ENCODE measurements at places on chromosomes 7 and 10. TPM values are rescaled to one million over a fixed set of nuclear protein-coding genes. Genes with fewer than 3 reads are reported as not detected.
A peak's percentile ranks its signal among the peaks of the same experiment; 100 is the strongest.

DNA sequence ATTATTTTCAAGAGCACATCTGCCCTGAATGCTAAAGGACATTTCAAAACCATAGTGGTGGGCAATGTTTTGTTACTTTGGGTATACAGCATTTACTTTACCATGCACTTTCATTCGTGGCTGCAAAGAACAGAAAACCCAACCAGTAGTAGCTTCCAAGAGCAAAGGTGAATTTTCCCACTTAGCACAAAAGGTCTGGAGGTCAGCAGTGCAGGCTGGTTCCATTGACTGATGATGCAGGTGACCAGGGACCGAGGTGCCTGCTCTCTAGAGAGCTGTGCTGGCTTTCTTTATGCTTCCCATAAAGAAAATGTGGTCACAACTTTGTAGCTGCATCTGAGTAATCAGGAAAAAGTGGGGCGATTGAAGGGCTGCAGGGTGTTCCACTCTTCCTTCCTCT, 240.0 kb downstream of the BICC1 start:
- H3K27me3 ChIP-seq: no peaks in the 10 kb centered on the region
- no peaks in the 10 kb centered on the region for H3K4me1 ChIP-seq
- H3K4me3 ChIP-seq: no peak overlapping the region
- H3K36me3 ChIP-seq: no peaks in the 10 kb centered on the region
- H3K27ac ChIP-seq: no peak overlapping the region

GRCh38 chr10:12503311-12503710, 154.0 kb downstream of the CAMK1D start:
- H3K27ac ChIP-seq: no peak overlapping the region
- H3K27me3 ChIP-seq: no peaks in the 10 kb centered on the region
- H3K4me1 ChIP-seq: peaks cover 9% of the 10 kb centered on the region

- no peaks in the 10 kb centered on the region for H3K36me3 ChIP-seq
- H3K4me3 ChIP-seq: no peak overlapping the region
- H3K4me1 ChIP-seq: peaks cover 86% of the 10 kb centered on the region
- peak; percentile 69 for DNase-seq
Observed at GRCh38 chr7:30166155-30166840, 31.5 kb downstream of the MTURN start.

- H3K36me3 ChIP-seq: peaks cover 25% of the 10 kb centered on the region
- no peak overlapping the region for H3K27ac ChIP-seq
- no peaks in the 10 kb centered on the region for H3K4me1 ChIP-seq
- H3K27me3 ChIP-seq: no peaks in the 10 kb centered on the region
- H3K4me3 ChIP-seq: no peak overlapping the region
Observed at GRCh38 chr7:66904063-66904593, 16.9 kb upstream of the TMEM248 start.

DNA sequence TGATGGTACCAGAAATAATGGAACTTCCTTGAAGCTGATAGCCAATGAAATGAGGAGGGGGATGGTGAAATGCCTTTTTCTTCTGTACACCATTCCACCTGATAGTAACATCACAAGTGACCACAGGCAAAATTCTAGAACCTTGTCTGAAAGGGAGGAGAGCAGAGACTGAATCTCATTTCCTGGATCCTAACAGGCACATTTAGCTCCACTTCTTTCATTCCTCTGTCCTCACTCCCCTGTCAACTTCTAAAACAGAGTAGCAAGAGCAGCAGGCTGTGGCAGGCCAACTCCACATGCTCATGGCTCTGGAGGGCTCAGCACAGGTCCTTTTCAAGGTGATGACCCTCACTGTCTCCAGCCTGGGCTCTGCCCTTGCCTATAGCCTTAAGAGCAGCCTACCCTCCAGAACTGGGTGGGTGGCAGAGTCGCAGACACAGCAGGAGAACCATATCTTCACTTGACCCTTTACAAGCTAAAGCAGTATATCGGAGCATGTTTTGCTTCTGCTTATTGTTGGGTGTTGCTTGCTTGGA, at the start of gene LRRC18:
Gene LRRC18 (minus strand): TSS at position 51 of the 536 bp plus-strand sequence. CDS start 25,685 bp downstream, outside the sequence.
- no peak within 1 kb of the TSS for H3K27ac ChIP-seq
- DNase-seq: no peak
- no peaks in the 10 kb centered on the region for H3K4me1 ChIP-seq
- H3K36me3 ChIP-seq: no peaks in the 10 kb centered on the region
- H3K4me3 ChIP-seq: no peak within 1 kb of the TSS
- H3K27me3 ChIP-seq: no peaks in the 10 kb centered on the region

DNA sequence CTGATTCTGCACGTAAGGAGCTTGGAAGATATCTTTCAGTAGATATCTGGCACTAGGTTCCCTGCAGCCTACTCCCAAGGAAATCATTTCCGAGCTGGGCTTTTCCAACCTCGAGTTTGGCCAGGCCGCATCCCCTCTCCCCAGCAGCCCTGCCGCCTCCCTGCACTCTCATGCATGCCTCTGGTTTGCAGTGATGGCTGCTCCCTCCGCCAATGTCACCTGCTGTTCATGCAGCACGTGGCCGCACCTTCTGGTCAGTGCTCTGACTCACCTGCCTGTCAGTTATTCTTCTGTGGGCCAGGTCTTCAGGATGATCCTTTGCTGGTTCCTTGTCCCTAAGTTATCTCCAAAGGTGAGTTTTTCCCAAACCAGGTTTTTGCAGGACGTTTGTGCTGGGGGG, 50.6 kb upstream of the RASGEF1A start:
- H3K27me3 ChIP-seq: no peaks in the 10 kb centered on the region
- peaks cover under 1% of the 10 kb centered on the region for H3K4me1 ChIP-seq
- no peak overlapping the region for H3K27ac ChIP-seq
- no peak for DNase-seq
- H3K4me3 ChIP-seq: no peak overlapping the region

DNA sequence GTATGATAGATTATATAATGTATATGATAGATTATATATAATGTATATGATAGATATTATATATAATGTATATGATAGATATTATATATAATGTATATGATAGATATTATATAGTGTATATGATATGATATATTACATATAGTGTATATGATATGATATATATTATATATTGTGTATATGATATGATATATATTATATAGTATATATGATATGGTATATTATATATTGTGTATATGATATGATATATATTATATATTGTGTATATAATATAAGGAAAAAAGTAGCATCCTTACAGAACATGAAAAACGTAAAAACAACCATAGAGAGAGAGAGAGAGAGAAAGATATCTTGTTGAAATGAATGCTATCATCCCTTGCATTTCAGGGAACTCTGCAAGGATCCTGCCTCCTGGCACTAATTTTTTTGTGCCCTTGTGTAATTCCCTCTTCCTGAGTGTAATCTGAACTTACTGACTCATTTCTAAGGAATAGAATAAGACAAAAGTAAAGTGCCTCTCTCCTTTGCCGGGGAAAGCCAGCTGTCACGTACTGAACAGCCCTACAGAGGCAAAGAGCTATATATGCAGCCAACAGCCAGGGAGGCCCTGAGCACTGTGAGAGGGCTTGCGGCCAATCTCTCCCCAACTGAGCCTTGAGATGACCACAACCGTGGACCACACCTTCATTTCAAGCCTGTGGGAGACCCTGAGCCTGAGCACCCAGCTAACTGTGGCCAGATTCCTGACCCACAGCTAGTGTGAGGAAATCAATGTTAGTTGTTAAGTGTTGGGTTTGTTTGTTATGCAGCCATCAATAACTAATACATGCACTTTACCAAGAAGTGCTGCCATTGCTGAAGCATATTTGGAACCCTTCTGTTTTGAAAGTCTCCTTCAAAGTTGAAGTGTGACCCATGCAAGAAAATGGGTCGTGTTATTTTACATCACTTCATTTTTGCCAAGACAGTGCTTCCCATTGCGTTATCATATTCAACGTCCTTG, 61.1 kb upstream of the EZH2 start:
- no peaks in the 10 kb centered on the region for H3K27me3 ChIP-seq
- no peak for DNase-seq
- no peak overlapping the region for H3K4me3 ChIP-seq
- H3K36me3 ChIP-seq: no peaks in the 10 kb centered on the region
- peaks cover 14% of the 10 kb centered on the region for H3K4me1 ChIP-seq
- no peak overlapping the region for H3K27ac ChIP-seq

GRCh38 chr7:112930787-112931186, 140.6 kb upstream of the TMEM168 start:
- no peak overlapping the region for H3K27ac ChIP-seq
- no peak overlapping the region for H3K4me3 ChIP-seq
- H3K36me3 ChIP-seq: no peaks in the 10 kb centered on the region
- DNase-seq: no peak

DNA sequence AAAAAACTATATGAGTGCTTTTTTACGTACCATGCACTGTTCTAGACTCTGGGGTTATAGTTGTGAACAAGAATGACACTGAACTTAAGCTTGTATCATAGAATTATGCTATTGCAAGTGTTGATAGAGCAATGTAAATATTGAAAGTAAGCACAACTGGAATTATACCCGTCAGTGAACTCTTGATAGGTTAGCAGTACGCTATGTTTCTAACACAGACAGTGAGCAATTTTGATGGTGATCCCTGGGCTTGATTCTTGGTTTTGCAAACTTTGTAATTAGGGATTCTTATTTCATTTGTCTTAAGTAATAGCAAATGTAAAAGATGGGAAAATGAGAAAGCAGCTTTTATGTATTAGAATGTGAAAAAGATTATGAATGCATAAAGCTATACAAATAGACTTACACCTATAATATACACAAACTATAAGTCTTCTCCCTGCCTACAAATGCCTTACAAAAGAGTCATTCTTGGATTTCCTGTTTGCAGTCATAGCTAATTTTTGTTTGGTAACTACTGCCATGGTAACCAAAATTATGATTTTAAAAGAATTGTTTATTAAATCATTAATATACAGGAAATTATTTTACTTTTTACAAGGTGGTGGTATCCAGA, 6.7 kb downstream of the TES start:
- H3K4me1 ChIP-seq: peaks cover 39% of the 10 kb centered on the region
- no peaks in the 10 kb centered on the region for H3K36me3 ChIP-seq
- H3K4me3 ChIP-seq: no peak overlapping the region
- DNase-seq: no peak
- no peak overlapping the region for H3K27ac ChIP-seq

- no peak for DNase-seq
- H3K36me3 ChIP-seq: no peaks in the 10 kb centered on the region
- no peaks in the 10 kb centered on the region for H3K27me3 ChIP-seq
- no peaks in the 10 kb centered on the region for H3K4me1 ChIP-seq
- H3K4me3 ChIP-seq: no peak overlapping the region
- H3K27ac ChIP-seq: no peak overlapping the region
Observed at GRCh38 chr10:77188000-77188395, 449.6 kb downstream of the KCNMA1 start.

DNA sequence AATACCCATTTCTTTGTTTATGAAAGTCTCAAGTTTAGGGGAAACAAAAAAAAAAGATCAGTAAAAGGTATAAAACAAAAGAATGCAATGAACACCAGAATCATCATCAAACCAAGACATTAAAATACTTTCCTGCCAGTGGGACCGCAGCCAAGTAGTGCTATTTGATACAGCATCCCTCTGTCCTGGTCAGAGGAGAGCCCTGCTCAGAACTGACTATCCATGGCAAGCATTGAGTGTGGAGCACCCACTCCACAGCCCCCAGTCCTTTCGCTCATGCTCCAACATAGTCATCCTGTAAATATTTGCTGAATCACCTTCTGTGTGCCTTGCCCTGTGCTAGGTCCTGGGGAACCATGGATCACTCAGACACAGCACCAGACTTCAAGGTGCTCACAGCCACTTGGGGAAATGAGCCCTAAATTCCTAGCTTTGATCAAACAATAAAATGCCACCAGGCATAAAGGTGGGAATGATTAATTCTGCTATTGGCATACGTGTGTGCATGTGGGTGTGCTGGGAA, 213.6 kb upstream of the TBX20 start:
- DNase-seq: no peak
- H3K27ac ChIP-seq: no peak overlapping the region
- H3K27me3 ChIP-seq: no peaks in the 10 kb centered on the region
- no peak overlapping the region for H3K4me3 ChIP-seq

DNA sequence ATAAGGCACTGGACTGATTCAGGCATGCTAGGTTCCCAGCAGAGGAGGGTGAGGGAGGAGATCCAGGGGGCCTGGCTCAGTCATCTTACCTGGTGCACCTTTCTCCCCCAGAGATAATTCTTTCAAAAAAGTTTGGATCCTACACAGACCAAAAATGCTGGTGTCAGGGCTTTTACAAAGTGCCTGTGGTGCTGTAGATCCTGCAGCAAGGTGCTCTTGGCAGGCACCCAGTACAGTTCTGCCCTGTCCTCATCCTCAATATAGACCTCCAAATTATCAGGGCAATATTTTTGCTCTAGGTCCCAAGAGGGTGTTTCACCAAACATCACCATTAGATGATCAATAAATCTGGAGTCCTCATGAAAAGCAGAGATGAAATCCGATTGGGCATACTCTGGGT, 78.5 kb upstream of the IGFBP3 start:
- no peak overlapping the region for H3K4me3 ChIP-seq
- no peak overlapping the region for H3K27ac ChIP-seq
- no peaks in the 10 kb centered on the region for H3K36me3 ChIP-seq
- no peaks in the 10 kb centered on the region for H3K4me1 ChIP-seq
- no peak for DNase-seq
- no peaks in the 10 kb centered on the region for H3K27me3 ChIP-seq

- no peaks in the 10 kb centered on the region for H3K36me3 ChIP-seq
- DNase-seq: no peak
- no peak overlapping the region for H3K4me3 ChIP-seq
- peaks cover 3% of the 10 kb centered on the region for H3K27me3 ChIP-seq
- no peaks in the 10 kb centered on the region for H3K4me1 ChIP-seq
Observed at GRCh38 chr10:77177161-77177560, 460.4 kb downstream of the KCNMA1 start.

- no peaks in the 10 kb centered on the region for H3K4me1 ChIP-seq
- no peaks in the 10 kb centered on the region for H3K27me3 ChIP-seq
- no peak overlapping the region for H3K27ac ChIP-seq
Observed at GRCh38 chr10:113415246-113415645, 137.6 kb upstream of the HABP2 start.

- no peaks in the 10 kb centered on the region for H3K36me3 ChIP-seq
- no peak overlapping the region for H3K4me3 ChIP-seq
- no peak for DNase-seq
- H3K27ac ChIP-seq: no peak overlapping the region
Observed at GRCh38 chr7:17090751-17091150, 207.7 kb upstream of the AHR start.

DNA sequence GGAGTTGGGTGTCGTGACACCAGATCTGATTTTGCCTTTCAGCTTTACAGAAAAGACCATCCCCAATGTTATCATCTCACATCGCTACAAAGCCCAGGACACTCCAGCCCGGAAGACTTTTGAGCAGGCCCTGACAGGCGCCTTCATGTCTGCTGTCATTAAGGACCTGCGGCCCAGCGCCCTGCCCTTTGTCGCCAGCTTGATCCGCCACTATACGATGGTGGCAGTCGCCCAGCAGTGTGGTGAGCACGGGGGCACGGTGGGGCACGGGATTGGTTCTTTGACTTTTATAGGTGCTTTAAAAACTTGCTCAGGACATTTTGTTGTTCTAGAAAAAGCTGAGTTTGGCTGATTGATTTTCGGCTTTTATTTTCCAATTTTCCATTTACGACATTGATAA, 48.8 kb downstream of the TRRAP start:
- H3K4me1 ChIP-seq: no peaks in the 10 kb centered on the region
- no peak overlapping the region for H3K4me3 ChIP-seq
- no peak overlapping the region for H3K27ac ChIP-seq
- DNase-seq: no peak

Gene EBF3
- polyA plus RNA-seq: 2.0 TPM

Gene SYT15
- polyA plus RNA-seq: 24.7 TPM

Gene AZGP1
- polyA plus RNA-seq: 0.74 TPM

Gene OR6V1
- polyA plus RNA-seq: not detected

Gene KCNMA1
- 3.7 TPM for polyA plus RNA-seq

Gene CPA2
- polyA plus RNA-seq: 0.46 TPM

Gene NPM3
- polyA plus RNA-seq: 54.9 TPM

Data from left lung (tissue), 14 donors.